ENCODE measurements at places on chromosomes 11 and 22.

- no peak for DNase-seq
Observed at GRCh38 chr11:19294444-19294843, 53.7 kb upstream of the E2F8 start.

DNA sequence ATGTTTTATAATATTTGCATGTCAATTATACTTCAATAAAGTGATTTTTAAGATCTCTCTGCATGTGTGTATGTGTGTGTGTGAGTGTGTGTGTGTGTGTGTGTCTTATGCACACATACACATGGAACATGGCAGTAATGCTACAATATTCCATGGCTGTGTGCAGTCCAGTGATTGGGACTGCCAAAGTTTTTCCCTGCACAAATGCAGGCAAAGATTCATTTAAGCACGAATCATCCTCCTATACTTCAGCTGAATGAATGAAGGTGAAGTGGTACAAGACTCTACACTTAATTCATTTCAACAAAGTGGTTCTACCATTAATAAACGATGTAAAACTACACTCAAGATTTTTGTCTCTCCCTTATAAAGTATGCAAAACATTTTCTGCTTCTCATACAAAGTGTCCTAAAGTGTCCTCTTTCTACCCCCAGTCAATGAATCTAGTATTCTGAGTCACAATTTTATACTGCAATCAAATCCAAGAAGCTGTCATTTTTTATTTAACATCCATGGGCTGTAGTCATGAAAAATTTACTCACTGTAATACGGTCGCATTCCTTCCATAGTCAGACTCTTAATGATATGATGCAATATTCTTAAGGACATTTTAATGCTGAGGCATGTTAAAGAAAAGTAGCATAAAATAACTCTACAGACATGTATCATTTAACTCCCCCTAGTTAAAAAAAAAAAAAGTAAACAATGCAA, 132.4 kb downstream of the TTC28 start:
- DNase-seq = no peak

- DNase-seq = no peak
Observed at GRCh38 chr11:119318240-119319135, 1.6 kb upstream of the MCAM start.

- no peak for DNase-seq
Observed at GRCh38 chr11:796565-797295, 1.4 kb downstream of the SLC25A22 start.

- no peak for DNase-seq
Observed at GRCh38 chr11:120268686-120269085, 28.7 kb downstream of the POU2F3 start.

DNA sequence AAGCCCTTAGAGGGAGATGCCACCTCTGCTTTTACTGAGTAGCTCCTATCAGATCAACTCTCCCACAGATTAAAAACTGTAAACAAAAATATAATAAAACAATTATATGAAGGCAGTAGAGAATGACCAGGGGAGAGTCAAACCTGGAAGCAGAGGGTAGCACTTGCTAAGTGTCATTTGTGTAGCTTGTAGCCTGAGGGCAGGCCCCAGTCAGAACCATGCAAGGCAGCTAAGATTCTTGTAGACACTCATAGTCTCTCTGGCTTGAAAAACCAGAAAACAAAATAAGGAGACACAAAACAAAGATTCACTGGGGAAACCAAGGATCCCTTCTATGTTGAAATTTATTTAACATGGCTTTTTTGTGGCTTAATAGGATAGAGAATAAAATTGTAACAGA, 110.4 kb downstream of the WNT11 start:
- DNase-seq = no peak

DNA sequence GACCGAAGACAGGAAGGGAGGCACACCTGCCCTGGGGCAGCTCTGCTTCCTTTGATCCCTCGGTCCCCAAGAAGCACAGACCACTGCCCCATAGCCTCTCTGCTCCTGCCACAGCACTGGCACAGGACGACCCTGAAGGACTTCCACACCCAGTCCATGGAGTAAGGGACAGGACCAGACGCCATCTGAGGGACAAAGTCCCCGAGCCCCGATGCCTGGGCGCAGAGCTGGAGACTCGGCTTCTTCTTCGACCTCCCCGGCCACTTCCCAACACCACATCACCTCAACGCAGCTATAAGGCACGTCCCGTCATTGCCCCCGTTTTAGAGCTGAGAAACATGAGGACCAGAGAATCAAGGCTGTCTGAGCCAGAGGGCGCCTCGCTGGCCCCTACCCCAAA, 310.5 kb downstream of the BRD1 start:
- DNase-seq = no peak

DNA sequence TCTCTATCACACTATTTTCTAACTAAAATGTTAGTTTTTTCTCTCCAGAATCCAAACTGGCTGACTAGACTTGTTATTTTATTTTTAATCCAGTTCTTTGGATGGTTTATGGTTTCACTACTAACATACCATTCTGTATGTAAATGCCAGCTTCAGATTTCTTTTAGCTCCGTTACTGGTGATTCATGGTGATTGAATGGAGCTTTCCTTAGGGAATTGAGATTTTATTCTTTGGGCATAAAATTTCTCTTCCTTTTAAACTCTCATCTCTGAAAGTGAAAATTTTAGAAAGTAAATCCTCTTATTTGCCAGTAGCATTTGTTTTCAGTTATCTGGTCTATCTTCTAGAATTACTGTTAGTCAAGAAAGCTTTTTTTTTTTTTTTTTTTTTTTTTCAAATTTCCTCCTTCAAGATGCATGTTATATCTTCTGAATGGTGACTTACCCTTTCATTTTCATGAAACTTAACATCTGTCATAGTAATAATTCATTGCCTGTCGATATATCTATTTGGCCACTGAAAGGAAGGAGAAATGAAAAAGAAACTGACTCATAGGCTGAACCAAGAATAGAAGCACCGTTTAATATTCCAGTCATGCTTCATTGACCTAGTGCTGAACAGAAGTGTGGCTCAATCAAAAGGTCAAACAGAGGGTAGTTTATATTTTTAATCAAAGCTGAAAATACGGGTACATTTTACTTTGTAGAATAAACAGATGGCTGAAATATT, 6.4 kb downstream of the ENDOD1 start:
- no peak for DNase-seq

DNA sequence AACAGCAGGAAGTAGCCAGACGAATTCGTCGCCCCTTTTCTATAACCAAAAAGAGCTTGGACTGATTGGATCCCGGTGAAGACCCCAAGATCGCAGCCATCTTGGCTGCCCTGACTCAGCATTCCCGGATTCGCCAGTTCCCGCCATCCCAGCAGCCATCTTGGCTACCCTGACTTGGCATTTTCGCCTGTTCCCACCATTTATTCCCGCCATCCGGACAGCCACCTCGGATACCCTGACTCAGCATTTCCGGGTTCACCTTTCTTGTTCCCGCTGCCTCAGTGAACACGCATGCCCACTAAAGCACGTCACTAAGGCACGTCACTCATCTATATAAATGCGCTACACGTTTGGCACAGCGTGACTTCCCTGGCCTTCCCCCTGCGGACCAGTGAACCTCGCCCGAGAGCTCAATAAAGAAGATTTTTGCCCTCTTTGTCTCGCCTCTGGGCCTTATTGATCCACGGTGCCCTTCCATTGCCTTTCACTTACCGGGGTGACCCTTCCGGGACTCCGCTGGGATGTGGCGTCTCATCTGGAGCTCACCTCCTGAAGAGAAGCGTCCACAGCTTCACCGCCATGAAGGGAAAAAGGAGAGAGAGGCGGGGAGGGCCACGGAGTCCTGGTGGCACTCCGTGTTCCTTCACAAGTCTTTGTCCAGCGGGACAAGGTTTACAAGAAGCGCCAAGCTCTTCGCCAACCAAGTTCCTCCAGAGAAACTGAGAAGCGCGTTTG, 4.0 kb upstream of the OR56A3 start:
- DNase-seq = no peak

- DNase-seq = no peak
Observed at GRCh38 chr11:110818032-110818687, 105.9 kb upstream of the ARHGAP20 start.

DNA sequence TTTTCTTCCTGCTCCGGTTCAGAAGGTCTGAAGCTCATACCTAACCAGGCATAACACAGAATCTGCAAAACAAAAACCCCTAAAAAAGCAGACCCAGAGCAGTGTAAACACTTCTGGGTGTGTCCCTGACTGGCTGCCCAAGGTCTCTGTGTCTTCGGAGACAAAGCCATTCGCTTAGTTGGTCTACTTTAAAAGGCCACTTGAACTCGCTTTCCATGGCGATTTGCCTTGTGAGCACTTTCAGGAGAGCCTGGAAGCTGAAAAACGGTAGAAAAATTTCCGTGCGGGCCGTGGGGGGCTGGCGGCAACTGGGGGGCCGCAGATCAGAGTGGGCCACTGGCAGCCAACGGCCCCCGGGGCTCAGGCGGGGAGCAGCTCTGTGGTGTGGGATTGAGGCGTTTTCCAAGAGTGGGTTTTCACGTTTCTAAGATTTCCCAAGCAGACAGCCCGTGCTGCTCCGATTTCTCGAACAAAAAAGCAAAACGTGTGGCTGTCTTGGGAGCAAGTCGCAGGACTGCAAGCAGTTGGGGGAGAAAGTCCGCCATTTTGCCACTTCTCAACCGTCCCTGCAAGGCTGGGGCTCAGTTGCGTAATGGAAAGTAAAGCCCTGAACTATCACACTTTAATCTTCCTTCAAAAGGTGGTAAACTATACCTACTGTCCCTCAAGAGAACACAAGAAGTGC, 661 bp upstream of the MALAT1 start:
- no peak for DNase-seq

GRCh38 chr11:117828611-117829368, 4.2 kb upstream of the FXYD2 start:
- DNase-seq = no peak

GRCh38 chr11:44930588-44931302, 19.9 kb downstream of the TP53I11 start:
- DNase-seq = no peak

DNA sequence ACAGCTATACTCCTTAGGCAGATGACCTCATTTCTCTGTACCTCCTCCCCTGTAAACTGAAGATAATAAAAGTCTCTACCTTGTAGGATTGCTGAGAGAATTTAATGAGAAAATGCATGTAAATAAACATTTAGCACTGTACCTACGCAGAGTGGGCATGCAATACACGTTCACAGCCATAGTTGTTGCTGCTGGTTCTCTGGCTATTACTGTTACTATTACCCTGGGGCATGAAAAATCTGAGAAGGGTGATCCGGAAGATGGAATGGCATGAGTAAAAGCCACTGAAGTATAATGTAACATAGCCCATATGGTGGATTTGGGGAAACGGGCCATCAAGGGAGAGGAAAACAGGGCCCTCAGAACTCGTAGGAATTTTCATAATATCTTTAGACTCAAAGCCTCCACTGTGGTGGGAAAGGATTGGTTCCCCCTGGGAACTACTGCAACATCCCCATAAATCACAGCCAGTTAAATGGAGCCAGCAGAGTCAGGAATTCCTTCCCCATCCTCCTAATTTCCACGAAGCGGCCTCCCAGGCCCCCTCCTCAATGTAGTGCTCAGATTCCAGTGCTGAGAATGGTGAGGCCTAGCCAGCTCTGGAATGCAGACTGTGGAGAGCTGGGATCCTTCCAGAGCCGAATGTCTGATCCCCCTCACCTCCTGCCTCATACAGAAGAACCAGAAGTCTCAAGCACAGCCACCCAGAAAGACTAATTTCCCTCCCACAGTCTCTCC, 205.3 kb downstream of the MN1 start:
- no peak for DNase-seq

GRCh38 chr11:113505046-113505445, 29.8 kb upstream of the DRD2 start:
- no peak for DNase-seq

DNA sequence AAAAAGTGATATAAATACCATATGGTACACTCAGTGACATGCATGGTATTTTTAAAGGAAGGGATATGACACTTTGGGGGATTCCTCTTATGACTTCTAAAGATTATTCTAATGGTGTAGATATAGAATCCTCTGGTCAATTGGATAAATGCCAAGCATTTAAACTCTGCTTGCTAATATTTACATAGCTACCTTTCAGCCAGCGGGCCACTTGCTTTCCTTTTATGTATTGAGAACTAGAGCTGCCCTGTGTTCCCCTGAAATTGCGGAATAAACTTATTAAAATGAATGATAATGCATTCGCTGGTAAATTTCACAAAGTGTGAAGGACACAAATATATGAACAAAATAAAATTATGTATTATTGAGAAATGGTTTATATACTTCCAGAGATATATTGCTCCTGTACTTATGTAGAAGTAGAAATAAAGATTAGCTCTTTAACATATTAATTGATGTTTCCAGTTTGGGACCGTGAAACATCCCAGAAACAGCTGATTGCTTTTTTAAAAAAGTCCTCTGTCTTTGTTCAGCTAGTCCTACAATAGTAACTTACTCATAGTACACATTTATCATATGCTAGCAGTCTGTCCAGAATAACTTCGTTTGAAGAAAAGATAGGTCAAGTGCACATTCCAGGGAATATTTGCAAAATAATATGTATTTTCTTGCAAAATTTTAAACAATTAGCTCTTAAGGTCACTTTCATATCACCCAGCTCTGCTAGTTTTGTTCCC, 40.1 kb upstream of the CARD18 start:
- no peak for DNase-seq

DNA sequence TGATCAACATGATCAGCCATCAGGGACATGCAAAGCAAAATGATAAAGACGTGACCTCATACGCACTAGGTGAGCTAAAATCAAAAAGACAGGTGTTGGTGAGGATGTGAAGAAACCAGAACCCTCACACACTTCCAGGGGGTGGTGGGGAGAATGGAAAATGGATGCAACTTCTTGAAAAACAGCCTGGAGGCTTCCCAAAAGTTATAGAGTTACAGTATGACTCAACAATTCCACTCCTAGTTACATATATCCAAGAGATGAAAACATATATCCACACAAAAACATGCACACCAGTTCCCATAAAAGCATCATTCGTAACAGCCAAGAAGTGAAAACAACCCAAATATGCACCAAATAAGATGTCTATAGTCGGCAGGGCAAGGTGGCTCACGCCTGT, 42.1 kb upstream of the APLNR start:
- no peak for DNase-seq

DNA sequence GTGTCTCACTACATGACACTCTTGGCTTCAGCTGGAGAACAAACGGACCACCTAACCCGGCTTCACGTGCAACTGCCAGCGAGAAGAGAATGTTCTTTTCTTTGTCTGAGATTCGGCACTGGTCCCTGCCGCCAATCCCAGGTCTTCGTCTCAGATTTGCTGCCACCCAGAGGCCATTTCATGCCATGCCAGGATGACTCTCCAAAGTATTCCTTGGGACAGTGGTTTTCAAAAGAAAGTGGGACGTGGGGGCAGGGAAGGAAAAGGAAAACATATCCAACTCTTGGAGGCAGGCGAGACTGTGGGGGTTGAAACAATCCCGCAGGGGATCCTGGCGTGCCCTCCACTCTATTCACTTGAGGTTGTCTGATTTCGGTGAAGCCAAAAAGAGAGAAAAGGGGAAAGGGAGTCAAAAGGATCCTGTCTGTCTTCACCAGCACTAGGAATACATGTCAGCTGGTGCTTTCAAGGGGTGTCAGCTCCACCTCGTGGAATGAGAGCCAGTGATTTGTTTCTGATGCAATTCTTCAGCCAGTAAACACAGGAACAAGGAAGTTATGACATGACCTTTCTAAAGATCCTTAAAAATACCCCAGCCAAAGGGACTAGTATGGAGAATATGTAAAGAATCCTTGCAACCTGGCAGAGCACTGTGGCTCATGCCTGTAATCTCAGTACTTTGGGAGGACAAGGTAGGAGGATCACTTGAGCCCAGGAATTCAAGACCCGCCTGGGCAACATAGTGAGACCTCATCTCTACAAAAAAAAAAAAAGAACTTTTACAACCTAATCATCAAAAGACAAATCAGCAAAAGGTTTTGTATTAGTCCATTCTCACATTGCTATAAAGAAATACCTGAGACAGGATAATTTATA, 41.0 kb upstream of the APLNR start:
- DNase-seq = no peak

- DNase-seq = no peak
Observed at GRCh38 chr22:32477596-32477995, 3.0 kb downstream of the FBXO7 start.

All from esophagus squamous epithelium (tissue), 5 donors.